ENCODE measurements at places on chromosomes 2 and 18.

DNA sequence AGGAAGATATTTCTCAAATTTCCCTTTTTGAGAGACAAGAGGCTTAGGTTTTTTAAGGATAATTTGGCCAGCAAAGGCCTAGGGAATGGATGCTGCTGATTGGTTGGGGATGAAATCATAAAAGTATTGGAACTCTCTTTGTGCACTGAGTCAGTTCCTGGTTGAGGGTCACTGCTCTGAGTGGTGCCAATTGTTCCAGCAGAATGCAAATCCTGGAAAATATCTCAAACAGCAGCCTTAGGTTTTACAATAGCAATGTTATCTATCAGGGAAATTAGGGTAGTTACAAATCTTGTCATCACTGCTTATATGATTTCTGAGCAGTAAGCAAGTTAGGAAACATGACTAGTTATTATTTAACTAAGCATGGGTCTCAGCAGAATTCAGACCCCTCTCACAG, 96.2 kb downstream of the RAD51AP2 start:
- DNase-seq, result no peak

- no peak for DNase-seq
Observed at GRCh38 chr2:176284461-176285049, 15.3 kb downstream of the MTX2 start.

DNA sequence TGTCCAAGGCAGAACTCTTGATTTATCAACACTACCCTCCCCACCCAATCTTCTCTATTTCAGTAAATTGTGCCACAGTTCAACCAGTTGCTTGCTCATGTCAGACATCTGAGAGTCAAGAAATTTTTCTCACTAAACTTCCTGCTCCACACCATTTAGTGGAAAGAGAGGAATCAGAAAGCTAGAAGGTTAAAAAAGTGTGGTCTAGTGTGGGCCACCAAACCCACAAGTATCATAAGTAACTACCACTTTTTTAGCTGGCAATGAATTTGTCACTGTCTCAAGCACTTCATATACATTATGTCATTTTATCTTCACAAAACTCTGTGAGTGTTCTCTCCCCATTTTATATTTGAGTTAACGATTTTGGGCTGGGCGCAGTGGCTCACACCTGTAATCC, 16.6 kb upstream of the MSTN start:
- no peak for DNase-seq

- no peak for DNase-seq
Observed at GRCh38 chr2:213150315-213151097, 906 bp downstream of the IKZF2 start.

- DNase-seq, result no peak
Observed at GRCh38 chr2:71578767-71579342, 125.5 kb downstream of the DYSF start.

DNA sequence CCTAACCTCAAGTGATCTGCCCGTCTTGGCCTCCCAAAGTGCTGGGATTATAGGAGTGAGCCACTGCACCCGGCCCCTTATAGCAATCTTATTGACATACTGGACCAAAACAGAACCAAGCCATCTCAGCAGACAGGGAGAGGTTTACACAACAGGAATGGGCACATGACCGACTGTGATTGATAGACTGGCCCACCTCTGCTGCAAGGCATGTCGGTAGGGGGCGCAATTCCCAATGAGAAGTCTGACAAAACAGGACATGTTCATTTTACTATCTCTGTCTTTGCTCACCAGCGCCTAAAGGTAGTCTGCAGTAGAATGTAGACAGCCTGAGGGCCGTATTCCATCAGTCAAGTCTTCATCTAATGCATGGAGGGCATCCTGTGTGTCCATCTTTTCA, 2.0 kb downstream of the LYPD6B start:
- DNase-seq, result peak; percentile 44

- no peak for DNase-seq
Observed at GRCh38 chr2:192157776-192158175, 37.0 kb downstream of the TMEFF2 start.

DNA sequence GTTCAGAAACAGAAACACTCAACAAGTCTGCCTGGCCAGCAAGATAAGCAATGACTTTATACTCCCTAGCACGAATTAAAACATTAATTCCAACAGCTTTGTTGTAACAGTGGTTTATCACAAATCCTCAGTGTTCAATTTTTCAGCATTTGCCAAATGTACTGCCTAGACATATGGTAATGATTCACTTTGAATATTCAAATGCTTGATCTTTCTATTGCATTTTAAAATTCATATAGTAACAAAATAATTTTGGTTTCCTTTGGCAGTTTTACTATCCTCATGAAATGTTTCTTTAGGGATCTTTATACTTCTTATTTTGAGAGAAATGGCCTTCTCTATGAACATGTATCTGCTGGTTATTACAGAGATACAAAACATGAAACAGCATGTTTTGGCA, 851.8 kb upstream of the NXPH2 start:
- DNase-seq, result no peak
